ENCODE measurements at places on chromosomes 12 and 14. TPM values are rescaled to one million over a fixed set of nuclear protein-coding genes. Genes with fewer than 3 reads are reported as not detected.

FGF6 gene
- not detected for total RNA-seq

DNA sequence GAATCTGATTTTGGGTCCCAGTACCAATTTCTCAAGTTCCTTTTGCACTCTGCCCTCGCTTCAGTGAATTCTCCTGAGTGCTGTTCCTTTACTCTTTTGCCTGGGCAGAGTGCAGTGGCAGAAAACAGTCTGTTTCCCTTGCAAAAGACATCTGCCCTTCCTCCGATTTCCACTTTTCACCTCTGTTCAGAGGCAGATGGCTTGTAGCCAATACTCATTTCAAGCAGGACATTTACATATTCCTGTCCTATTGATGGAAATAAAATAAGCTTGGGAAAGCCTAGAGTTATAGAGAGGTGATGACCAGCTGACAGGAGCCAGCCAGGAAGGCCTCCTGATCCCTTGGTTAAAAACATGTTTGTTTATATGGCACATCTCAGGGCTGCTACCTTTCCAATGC, 111.0 kb downstream of the SLC8A3 start:
- peaks cover 15% of the 10 kb centered on the region for H3K27me3 ChIP-seq
- no peaks in the 10 kb centered on the region for H3K36me3 ChIP-seq
- H3K4me3 ChIP-seq, result no peak overlapping the region
- DNase-seq, result no peak
- no peak overlapping the region for H3K27ac ChIP-seq

GRCh38 chr12:75670216-75670615, 158.8 kb upstream of the KRR1 start:
- H3K27ac ChIP-seq, result no peak overlapping the region
- no peaks in the 10 kb centered on the region for H3K36me3 ChIP-seq
- no peaks in the 10 kb centered on the region for H3K27me3 ChIP-seq
- H3K4me3 ChIP-seq, result no peak overlapping the region
- H3K4me1 ChIP-seq, result no peaks in the 10 kb centered on the region

KANSL2 gene
- 40.3 TPM for total RNA-seq

- H3K27ac ChIP-seq, result no peak overlapping the region
- H3K36me3 ChIP-seq, result peaks cover 18% of the 10 kb centered on the region
- no peaks in the 10 kb centered on the region for H3K27me3 ChIP-seq
- no peak for DNase-seq
Observed at GRCh38 chr12:59677857-59678256, 82.0 kb downstream of the SLC16A7 start.
